ENCODE measurements at places on chromosomes 5 and 9.

GRCh38 chr9:95874989-95875304, 544 bp upstream of the ERCC6L2 start:
- DNase-seq: no peak

DNA sequence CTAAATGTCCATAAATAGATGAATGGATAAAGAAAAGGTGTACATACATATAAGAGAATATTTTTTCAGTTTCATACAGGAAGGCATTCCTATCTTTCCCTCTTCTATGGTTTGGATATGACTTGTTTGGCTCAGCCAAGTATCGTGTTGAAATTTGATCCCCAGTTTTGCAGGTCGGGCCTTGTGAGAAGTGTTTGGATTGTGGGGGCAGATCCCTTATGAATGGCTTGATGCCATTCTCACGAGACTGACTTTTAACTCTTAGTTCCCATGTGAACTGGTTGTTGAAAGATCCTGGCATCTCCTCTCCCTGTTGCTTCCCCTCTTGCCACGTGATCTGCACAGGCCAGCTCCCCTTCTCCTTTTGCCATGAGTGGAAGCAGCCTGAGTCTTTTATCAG, 421.1 kb upstream of the FTMT start:
- DNase-seq: no peak

DNA sequence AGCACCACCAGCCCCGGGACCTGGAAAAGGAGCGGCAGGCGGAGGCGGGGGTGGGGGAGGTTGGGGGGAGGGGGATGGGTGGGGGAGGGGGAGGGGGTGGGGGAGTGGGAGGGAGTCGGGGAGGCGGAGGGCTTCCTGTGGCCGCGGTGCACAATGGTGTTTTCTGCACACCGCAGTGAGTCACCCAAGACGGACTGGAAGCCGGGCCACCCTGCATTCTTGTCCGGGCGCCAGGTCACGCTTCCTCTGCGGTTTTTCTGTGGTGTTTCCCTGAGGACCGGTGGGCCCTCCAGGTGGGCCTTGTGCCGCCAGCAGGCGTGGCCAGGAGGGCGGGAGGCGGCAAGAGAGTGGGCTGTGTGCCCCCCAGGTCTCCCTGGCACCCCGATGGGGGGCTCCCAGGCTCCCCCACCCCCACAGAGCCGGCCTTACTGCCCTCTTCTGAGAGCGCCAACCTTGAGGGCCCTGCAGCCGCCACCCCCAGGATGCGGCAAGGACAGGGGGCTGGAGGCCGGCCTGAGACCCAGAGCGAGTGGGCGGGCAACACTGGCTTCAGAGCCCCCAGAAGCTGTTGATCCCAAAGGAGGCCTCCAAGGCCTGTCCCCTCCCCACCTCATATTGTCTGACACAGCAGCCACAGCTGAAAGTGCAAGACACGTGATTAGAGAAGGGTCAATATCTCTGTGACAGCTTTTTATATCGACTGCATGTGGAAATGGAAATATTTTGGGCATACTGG, 11.1 kb downstream of the EXD3 start:
- no peak for DNase-seq

DNA sequence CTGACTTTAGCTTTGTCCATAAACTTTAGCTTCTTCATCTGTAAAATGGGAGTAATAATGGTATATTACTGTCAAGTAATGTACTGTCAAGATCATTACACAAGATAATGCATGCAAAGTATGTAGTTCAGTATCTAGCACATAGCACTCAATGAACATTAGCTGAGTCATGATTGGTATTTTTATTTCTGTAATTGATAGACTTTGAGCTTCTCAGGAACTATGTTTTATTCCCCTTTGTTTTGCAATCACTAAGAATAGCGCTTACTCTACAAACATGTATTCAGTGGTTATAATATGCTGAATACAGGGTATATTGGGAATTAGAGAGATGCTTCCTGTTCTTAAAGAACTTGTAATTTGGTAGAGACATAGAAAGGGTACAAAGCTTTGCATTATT, 142.3 kb upstream of the KLF9 start:
- DNase-seq: no peak

DNA sequence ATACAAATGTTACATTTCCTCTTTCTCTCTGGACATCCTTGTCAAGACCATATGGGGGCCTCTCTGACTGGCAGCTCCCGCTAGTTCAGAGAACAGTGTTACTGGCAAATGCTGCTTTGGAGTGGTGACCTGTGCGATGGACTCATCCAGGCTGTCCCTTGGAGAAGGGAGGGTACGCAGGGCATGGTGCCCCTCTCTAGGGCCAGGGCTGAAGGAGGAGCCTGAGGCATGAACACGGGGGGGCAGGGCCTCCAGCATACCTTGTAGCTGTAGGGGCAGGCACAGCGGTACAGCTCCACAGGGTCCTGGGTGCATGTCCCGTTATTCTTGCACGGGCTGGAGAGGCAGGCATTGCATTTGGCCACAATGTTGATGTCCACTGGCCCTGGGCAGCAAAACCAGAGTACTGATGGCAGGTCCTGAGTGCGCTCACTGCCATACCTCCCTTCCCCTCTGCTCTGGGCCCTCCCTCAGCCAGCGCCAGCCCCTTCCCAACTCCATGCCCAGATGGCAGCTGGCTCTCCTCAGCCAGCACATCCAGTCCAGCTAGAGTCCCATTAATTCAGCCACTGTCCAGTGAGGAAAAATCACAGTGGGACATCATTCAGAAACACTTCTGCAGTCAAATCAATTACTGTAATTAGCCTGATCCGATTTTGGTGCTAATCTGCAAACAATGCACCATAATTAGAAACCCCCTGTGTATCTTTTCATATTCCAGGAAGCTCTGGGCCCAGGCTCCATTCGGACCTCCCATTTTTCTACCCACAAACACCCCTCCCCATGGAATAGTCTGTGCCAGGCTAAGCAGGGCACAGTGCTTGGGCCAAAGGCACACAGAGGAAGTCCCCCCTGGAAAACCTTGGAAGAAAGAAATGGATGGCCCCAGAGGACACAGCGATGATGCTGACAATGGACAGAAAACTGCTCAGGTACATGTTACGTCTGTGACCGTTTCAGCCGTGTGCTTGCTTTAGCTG, 128.8 kb upstream of the PANK3 start:
- DNase-seq: no peak

GRCh38 chr5:15256485-15256884, 243.5 kb upstream of the FBXL7 start:
- no peak for DNase-seq

DNA sequence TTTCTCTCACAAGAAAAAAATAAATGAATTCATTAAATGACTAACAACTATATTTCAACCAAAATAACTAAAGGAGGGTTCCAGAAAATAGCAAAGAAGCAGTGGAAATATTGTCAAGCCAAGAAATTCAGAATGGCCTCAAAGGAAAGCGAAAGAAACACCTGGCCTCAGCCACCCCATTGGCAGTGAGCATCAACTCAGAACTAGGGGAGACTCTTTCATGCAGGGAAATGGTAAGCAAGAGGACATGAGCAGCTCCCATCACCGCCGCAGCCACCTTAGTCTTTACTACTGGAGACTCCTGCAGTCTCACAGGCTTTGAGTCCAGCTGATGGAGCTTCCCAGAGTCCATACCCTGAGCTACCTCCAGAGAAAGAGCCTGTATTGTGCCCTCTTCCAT, 343.9 kb upstream of the GRAMD2B start:
- DNase-seq: no peak

DNA sequence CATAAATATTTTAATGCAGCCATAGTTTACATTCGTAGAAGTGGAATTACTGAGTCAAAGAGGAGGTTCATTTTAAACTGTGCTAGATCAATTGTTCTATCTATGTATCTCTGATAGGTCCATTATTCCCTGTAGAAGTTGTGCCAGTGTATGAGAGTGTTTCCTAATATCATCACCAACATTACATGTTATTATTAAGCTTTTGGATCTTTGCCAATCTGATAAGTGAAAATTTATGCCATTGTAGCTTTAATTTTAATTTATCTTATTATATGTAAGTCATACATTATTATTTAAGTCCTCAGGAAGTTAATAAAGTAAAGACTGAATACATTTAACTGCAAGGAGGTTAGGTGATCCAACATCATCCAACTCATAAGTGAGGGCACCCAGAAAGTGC, 10.9 kb upstream of the GAS1 start:
- DNase-seq: no peak

DNA sequence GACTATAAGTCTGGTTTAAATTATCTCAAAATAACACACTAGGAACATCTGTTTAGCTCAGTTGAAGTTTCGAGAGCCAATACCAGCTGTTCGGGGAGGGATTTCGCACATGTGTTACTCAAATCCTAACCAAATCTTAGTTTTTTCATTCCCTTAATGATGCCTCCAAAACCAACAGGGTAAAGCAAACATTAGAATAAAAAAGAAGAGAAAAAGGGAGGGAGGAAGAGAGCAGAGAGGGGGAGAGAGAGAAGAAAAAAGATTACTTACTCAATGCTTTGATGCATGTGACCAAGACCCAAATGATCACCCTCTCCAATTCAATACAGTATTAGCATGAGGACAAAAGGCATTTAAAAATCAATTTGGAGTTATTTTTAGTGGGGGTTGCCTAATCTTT, 86.0 kb upstream of the NR5A1 start:
- no peak for DNase-seq

DNA sequence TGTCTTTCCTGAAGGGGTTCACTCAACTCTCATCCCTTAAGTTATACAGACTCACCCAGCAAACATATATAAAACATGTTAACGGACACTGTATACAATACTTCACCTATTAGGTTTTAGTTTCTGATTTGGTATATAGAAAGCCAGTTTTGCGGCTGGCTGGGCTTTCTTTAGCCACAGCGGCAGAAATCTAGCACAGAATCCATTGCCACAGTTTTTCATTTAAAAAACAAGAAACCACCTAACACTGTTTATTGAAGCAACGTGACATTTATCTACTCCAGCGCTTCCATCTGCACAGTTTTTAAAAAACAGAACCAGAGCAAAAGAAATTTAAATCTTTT, 67.3 kb downstream of the SNX30 start:
- DNase-seq: no peak

- DNase-seq: no peak
Measured at GRCh38 chr5:115366223-115366622, 69.8 kb upstream of the CCDC112 start.

DNA sequence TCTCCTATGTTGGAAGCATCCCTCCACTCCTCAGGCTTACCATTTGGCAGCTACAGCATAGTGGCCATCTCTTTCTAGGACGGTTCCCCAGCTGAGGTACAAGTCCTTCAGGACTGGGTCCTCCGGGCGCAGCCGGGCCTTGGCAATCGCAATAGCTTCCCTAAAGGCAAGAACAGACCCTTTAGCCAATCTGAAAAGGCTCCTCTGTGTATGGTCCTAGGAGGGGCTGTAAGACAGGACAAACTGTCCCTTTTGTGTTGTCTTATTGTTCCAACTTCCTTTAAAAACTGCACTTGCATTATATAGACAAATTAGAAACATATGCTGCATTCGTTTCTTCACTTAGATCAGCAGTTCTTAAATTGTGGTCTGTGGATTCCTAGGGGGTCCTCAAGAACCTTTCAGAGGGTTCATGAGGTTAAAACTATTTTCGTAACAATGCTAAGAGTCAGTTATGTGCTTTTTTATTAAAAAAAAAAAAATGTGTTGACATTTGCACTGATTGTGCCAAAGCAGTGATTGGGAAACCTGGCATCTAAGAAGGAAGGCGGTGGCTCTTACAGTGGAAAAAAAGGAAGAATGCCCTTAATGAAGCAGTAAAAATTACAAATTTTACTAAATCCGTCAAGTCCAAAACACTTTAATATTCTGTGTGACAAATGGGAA, 38.7 kb downstream of the GEMIN5 start:
- no peak for DNase-seq

DNA sequence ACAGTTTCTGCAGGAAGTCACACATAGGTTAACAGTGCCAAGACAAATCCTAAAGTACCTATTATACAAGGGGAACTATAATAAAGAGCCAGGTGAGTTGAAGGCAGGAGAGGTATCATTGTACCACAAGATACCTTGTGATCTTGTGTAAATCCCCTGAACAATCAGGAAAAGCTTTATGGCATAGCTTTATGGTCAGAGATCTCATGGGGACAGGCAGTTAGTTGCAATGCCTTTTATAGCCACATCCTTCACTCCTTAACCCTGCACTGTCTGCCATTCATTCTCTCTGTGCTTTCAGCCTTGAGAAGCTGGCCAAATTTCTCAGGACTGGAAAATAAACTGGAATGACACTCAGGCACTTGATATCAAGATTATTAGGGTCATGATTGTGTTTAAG, 97.0 kb downstream of the GHR start:
- peak; percentile 91 for DNase-seq

DNA sequence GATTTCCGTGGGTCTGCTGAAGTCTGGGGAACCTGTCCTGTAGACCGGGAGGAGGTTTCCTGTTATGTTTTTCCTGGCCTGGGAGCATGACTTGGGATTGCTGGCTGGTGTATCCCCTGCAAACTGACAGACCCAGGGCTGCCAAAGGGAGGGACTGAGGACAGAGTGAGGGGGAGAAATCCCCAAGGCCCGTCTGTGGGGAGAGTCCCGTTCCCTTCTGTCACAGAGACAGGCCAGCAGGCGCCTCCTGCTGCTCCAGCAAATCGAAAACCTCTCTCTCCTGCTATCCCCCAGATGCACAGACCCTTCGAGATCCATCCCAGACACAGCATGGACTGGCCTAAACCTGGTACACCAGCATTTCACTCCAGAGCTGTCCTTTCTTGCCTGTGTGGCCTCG, 56.2 kb upstream of the ALDH1B1 start:
- DNase-seq: no peak

- no peak for DNase-seq
Measured at GRCh38 chr5:45437752-45438151, 258.4 kb downstream of the HCN1 start.

- peak; percentile 8 for DNase-seq
Measured at GRCh38 chr9:21994556-21995005, at the start of gene CDKN2B-AS1. Gene CDKN2B-AS1, plus strand, starts transcription at chr9:21994791.

DNA sequence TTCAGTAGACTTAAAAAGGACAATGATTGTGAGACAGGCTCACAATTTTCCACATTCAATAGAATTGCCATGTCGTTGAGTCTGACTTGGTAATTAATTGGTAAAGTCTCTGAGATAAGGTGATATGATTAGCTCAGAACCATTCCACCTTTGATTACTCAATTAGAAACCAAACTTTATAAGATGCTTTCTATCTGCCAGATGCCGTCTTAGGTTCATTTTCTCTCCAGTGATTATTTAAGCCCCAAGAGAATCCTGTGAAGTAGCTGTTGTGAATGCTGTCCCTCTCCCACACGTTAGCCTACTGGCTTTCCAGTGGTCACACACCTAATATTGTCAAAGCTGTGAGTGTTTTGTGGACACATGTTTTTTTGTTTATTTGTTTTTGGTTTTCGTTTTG, 528.9 kb upstream of the ZNF462 start:
- DNase-seq: no peak
